ENCODE measurements at places on chromosomes 12 and 14.

DNA sequence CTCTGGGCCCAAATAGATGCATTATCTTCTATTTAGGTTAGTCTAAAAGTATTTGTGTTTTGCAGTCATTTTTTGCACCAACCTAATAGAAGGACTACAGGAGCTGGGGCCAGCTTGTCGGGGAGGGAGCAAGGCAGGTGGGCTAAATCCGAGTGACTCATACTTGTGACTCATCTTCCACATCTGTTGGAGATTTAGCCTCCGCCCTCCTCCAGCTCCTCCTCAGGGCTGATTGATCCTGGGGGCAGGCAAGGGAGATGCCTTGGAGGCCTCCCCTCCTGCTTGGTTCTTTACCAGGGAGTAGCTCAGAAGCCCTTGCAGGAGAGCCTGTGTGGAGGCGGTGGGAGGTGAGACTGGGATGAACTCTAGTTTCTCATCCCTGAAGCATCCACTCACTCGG lies 27.9 kb downstream of the RHOF start:
- DNase-seq, result no peak

GRCh38 chr14:64500088-64500487 lies 3.5 kb downstream of the ZBTB25 start:
- DNase-seq, result no peak

- DNase-seq, result no peak
Measured at GRCh38 chr14:67926821-67927220, 107.2 kb downstream of the RAD51B start.

GRCh38 chr14:57816568-57817284 lies 49.2 kb downstream of the SLC35F4 start:
- DNase-seq, result no peak
